ENCODE measurements at places on chromosomes 16 and 17. TPM values are rescaled to one million over a fixed set of nuclear protein-coding genes. Genes with fewer than 3 reads are reported as not detected.

Gene VWA3A
- 0.10 TPM for polyA plus RNA-seq

Gene ST6GALNAC2
- polyA plus RNA-seq = 0.88 TPM

Gene CTRB2
- 0.76 TPM for polyA plus RNA-seq

Gene RHBDL1
- 4.7 TPM for polyA plus RNA-seq

Gene LGALS9
- 0.90 TPM for polyA plus RNA-seq

Gene ZKSCAN2
- polyA plus RNA-seq = 4.8 TPM

Gene TMEM238L
- not detected for polyA plus RNA-seq

All from cardiac muscle cell (in vitro differentiated cells and primary cell).